ENCODE measurements at places on chromosomes 6 and 20. TPM values are rescaled to one million over a fixed set of nuclear protein-coding genes. Genes with fewer than 3 reads are reported as not detected.

The EFCAB8 gene
- total RNA-seq, result 1.2 TPM

The PRL gene
- not detected for total RNA-seq

The PRRT1 gene
- total RNA-seq, result 0.17 TPM

The MACROD2 gene
- total RNA-seq, result not detected

The TENT5A gene
- total RNA-seq, result 2.0 TPM

The ETV7 gene
- 13.4 TPM for total RNA-seq

The CNKSR3 gene
- not detected for total RNA-seq

The CFAP61 gene
- not detected for total RNA-seq

The SLC17A2 gene
- not detected for total RNA-seq

The MUC22 gene
- total RNA-seq, result not detected

The RALGAPB gene
- 36.7 TPM for total RNA-seq

The THBD gene
- total RNA-seq, result not detected

The FAM135A gene
- total RNA-seq, result 6.7 TPM

The NAPB gene
- 15.4 TPM for total RNA-seq

The INSM1 gene
- total RNA-seq, result not detected

The PPP1R16B gene
- 67.4 TPM for total RNA-seq

The LAMA5 gene
- total RNA-seq, result 0.67 TPM

- H3K36me3 ChIP-seq, result no peaks in the 10 kb centered on the region
- no peaks in the 10 kb centered on the region for H3K4me1 ChIP-seq
- peaks cover 10% of the 10 kb centered on the region for H3K27me3 ChIP-seq
- H3K27ac ChIP-seq, result no peak overlapping the region
- DNase-seq, result no peak
Measured at GRCh38 chr6:148967011-148967520, 220.2 kb downstream of the UST start.

GRCh38 chr6:99426451-99426757 is 1.3 kb upstream of the PNISR start:
- peak overlapping the region; percentile 99 for H3K27ac ChIP-seq
- no peak for DNase-seq
- H3K4me3 ChIP-seq, result peak overlapping the region; percentile 88
- peaks cover 21% of the 10 kb centered on the region for H3K36me3 ChIP-seq
- H3K27me3 ChIP-seq, result no peaks in the 10 kb centered on the region

DNA sequence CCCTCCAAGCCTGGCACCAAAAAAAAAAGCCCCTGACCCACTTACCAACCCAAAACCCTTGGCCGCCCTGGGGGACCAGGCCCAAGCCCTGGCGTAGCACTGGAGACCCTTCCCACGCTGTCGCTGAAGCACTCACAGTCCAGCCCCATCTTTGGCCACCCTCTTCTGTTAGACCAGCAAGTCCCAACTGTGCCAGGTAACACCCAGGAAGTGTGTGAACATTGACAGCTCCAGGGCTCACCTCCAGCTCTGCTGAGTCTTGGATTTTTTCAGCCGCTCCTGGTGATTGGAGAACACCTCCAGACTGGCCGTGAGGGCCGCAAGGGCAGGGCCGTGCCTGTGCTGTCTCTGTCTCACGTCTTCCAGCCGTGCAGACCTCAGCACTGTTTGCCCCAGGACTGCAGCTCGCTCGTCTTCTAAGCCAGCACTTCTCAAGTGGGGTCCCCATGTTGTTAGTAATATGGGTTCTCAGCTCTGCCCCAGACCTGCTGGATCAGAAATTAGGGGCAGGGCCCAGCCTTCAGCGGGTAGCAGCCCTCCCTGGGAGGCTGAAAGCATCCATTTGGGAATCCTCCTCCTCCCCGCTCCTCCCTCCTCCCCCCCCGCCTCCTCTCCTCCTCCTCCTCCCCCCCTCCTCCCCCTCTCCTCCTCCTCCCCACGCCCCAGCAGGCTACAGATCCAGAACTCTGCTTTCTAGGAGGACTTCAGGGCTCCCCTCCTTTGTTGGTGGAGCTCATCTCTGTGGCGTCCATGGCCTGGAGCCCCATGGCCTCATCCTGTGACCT is 18.1 kb downstream of the NPEPL1 start:
- no peaks in the 10 kb centered on the region for H3K36me3 ChIP-seq
- no peaks in the 10 kb centered on the region for H3K4me1 ChIP-seq
- DNase-seq, result peak; percentile 4
- no peak overlapping the region for H3K4me3 ChIP-seq
- H3K27me3 ChIP-seq, result no peaks in the 10 kb centered on the region
- no peak overlapping the region for H3K27ac ChIP-seq

GRCh38 chr6:135722190-135722589 is 129.3 kb upstream of the PDE7B start:
- H3K4me1 ChIP-seq, result no peaks in the 10 kb centered on the region
- H3K36me3 ChIP-seq, result no peaks in the 10 kb centered on the region
- DNase-seq, result no peak
- H3K27ac ChIP-seq, result no peak overlapping the region
- H3K4me3 ChIP-seq, result no peak overlapping the region
- no peaks in the 10 kb centered on the region for H3K27me3 ChIP-seq

- no peaks in the 10 kb centered on the region for H3K36me3 ChIP-seq
- no peak for DNase-seq
- H3K4me1 ChIP-seq, result no peaks in the 10 kb centered on the region
Measured at GRCh38 chr20:16004108-16004854, 569.0 kb downstream of the KIF16B start.

GRCh38 chr6:112253498-112253840 is 898 bp downstream of the LAMA4 start:
- peak overlapping the region; percentile 49 for H3K4me3 ChIP-seq
- peaks cover 14% of the 10 kb centered on the region for H3K4me1 ChIP-seq
- no peak for DNase-seq
- no peaks in the 10 kb centered on the region for H3K36me3 ChIP-seq

GRCh38 chr20:60215816-60216730 is 257.9 kb downstream of the CDH26 start:
- no peak overlapping the region for H3K4me3 ChIP-seq
- H3K27me3 ChIP-seq, result peaks cover 1% of the 10 kb centered on the region
- peaks cover 3% of the 10 kb centered on the region for H3K4me1 ChIP-seq
- no peak for DNase-seq
- H3K27ac ChIP-seq, result no peak overlapping the region

DNA sequence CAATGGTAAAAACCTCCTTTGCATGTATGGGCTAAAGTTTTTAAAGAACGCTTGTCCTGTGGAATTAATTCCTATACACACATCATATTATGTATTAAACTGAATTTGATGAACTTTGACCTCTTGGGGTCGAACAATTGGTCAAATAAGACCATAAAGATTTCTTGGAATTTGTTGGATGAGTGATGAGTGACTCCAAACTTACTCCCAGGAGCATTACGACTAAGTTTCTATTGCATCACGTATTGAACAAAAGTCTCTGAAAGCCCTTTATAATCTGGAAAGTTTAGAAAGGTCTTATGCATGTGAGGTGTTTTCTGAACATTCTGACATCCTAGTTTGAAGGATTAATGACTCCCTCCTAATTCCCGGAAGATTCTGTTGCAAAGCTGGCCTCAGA is 126.9 kb upstream of the BMP5 start:
- H3K4me1 ChIP-seq, result no peaks in the 10 kb centered on the region
- H3K27me3 ChIP-seq, result no peaks in the 10 kb centered on the region
- no peaks in the 10 kb centered on the region for H3K36me3 ChIP-seq
- no peak overlapping the region for H3K27ac ChIP-seq
- DNase-seq, result no peak

GRCh38 chr6:148935705-148936435 is 189.0 kb downstream of the UST start:
- DNase-seq, result no peak
- peaks cover 7% of the 10 kb centered on the region for H3K27me3 ChIP-seq
- H3K4me3 ChIP-seq, result no peak overlapping the region
- no peaks in the 10 kb centered on the region for H3K36me3 ChIP-seq
- H3K4me1 ChIP-seq, result no peaks in the 10 kb centered on the region

- no peaks in the 10 kb centered on the region for H3K36me3 ChIP-seq
- H3K4me3 ChIP-seq, result no peak overlapping the region
- H3K27me3 ChIP-seq, result no peaks in the 10 kb centered on the region
- H3K4me1 ChIP-seq, result no peaks in the 10 kb centered on the region
- no peak for DNase-seq
Measured at GRCh38 chr6:8507286-8507685, 71.9 kb upstream of the SLC35B3 start.

- no peak overlapping the region for H3K27ac ChIP-seq
- no peak overlapping the region for H3K4me3 ChIP-seq
- DNase-seq, result no peak
- no peaks in the 10 kb centered on the region for H3K36me3 ChIP-seq
- peaks cover 3% of the 10 kb centered on the region for H3K27me3 ChIP-seq
Measured at GRCh38 chr6:154632119-154632518, 101.1 kb upstream of the SCAF8 start.

DNA sequence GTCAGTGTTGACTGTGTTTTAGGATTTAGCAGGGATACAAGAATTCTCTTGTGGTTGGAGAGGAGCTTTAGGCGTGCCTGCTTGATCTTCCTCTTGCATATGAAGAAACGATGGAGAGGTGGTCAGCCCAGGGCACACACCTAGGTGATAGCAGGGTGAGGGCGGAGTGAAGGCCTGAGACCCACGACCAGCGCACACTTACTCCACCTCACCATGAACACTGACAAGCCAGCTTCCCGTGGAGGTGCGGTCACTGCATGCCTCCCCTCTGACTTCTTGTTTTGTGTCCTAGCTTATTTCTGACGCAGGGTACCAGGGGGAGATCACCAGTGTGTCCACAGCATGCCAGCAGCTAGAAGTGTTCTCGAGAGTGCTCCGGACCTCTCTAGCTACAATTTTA is 8.1 kb downstream of the NELFCD start:
- no peaks in the 10 kb centered on the region for H3K27me3 ChIP-seq
- H3K4me1 ChIP-seq, result peaks cover 16% of the 10 kb centered on the region
- H3K4me3 ChIP-seq, result no peak overlapping the region
- H3K27ac ChIP-seq, result no peak overlapping the region

- no peaks in the 10 kb centered on the region for H3K27me3 ChIP-seq
- H3K4me3 ChIP-seq, result no peak overlapping the region
- DNase-seq, result no peak
- H3K27ac ChIP-seq, result no peak overlapping the region
- H3K4me1 ChIP-seq, result peaks cover 9% of the 10 kb centered on the region
Measured at GRCh38 chr20:62495749-62496567, 20.2 kb upstream of the GATA5 start.

GRCh38 chr6:73285674-73286283 is 22.8 kb upstream of the KHDC1 start:
- H3K4me3 ChIP-seq, result no peak overlapping the region
- peaks cover 6% of the 10 kb centered on the region for H3K36me3 ChIP-seq
- no peak for DNase-seq
- H3K27me3 ChIP-seq, result no peaks in the 10 kb centered on the region

DNA sequence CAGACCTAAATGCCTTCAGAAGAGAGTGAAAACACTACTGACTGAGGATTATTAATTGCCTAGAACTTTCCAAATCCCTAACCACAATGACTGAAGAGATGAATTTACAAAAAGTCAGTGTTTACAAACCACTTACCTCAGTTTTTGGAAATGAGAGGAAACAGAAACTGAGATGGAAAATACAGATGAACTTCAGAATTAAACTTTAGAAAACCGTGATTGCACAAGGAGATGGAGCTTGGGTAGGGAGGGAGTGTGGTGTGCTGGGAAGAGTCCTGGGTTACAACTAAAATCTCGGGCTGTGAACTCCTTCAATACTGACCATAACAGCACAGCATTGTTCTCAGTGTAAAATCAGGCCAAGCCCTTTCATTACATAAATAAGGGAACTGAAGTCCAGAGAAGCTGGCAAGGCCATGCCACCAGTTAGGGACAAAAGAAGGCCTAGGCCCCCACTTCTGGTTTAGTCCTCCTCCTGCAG is 4.0 kb downstream of the ELMO2 start:
- peaks cover 78% of the 10 kb centered on the region for H3K4me1 ChIP-seq
- no peaks in the 10 kb centered on the region for H3K27me3 ChIP-seq
- H3K27ac ChIP-seq, result peak overlapping the region; percentile 93
- H3K36me3 ChIP-seq, result peaks cover 38% of the 10 kb centered on the region

- H3K27ac ChIP-seq, result no peak overlapping the region
- H3K4me3 ChIP-seq, result no peak overlapping the region
- H3K4me1 ChIP-seq, result no peaks in the 10 kb centered on the region
- DNase-seq, result no peak
Measured at GRCh38 chr6:70037445-70037844, 171.1 kb downstream of the COL19A1 start.

DNA sequence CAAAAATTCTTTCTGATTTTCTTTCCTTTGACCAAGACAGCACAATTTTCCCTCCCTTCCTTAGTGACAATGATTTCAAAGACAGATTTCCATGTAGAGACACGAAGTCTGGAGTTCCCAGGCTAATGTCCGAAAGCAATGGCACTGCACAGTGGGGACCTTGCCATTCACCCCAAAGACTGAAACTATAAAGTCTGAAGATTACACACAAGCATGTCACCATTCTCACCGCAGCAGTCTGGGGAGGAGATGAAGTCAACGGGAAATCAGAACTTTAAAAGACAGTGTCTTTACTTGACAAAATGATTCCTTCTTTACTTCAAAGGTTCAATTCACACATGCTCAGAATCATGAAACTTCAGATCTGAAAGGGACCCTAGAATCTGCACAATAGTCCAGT is 8.3 kb downstream of the B4GALT5 start:
- peaks cover 2% of the 10 kb centered on the region for H3K36me3 ChIP-seq
- peak overlapping the region; percentile 46 for H3K27ac ChIP-seq
- H3K4me3 ChIP-seq, result no peak overlapping the region
- H3K27me3 ChIP-seq, result no peaks in the 10 kb centered on the region
- H3K4me1 ChIP-seq, result peaks cover 31% of the 10 kb centered on the region
- no peak for DNase-seq

GRCh38 chr6:121338956-121339355 is 4.7 kb upstream of the TBC1D32 start:
- H3K27ac ChIP-seq, result no peak overlapping the region
- peaks cover 15% of the 10 kb centered on the region for H3K4me1 ChIP-seq
- no peak overlapping the region for H3K4me3 ChIP-seq
- peaks cover 6% of the 10 kb centered on the region for H3K27me3 ChIP-seq
- H3K36me3 ChIP-seq, result peaks cover 3% of the 10 kb centered on the region

GRCh38 chr6:169806701-169807100 is 55.3 kb downstream of the ERMARD start:
- H3K36me3 ChIP-seq, result no peaks in the 10 kb centered on the region
- H3K4me3 ChIP-seq, result no peak overlapping the region
- peaks cover 37% of the 10 kb centered on the region for H3K27me3 ChIP-seq

- H3K36me3 ChIP-seq, result no peaks in the 10 kb centered on the region
- H3K27ac ChIP-seq, result no peak overlapping the region
- no peak overlapping the region for H3K4me3 ChIP-seq
- DNase-seq, result no peak
- peaks cover 2% of the 10 kb centered on the region for H3K27me3 ChIP-seq
Measured at GRCh38 chr6:44039191-44039719, 88.0 kb downstream of the MRPL14 start.

Measured in activated CD4-positive, alpha-beta T cell treated with anti-CD3 and anti-CD28 coated beads, Interleukin-2, amount 10 ng/mL, durations not matched to agents 7 days and 5 days (primary cell).